ENCODE measurements at places on chromosomes 5 and 9.
A peak's percentile ranks its signal among the peaks of the same experiment; 100 is the strongest.

DNA sequence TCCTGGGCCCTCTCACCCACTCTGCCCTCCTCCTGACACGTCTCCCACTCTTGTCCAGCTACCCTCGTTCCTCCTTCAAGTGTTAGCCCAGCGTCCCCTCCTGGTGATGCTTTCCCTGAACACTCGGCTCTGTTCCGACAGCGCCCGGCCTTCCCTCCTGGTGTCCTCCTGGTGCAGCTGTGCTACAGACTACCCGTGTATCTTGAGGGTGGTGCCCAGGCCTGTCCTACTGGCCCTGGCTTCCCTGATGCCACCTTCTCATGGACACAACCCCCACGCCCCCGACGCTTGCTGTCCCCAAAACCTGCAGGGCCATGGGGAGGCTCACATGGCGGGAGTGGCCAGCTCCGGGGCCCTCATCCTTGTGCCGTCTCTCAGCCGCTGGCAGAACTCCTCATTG is 21.4 kb upstream of the SCGB3A1 start:
- no peak for DNase-seq

- DNase-seq: peak; percentile 86
Measured at GRCh38 chr9:83281306-83282255, 218.6 kb upstream of the RASEF start.

- peak; percentile 34 for DNase-seq
Measured at GRCh38 chr5:89128092-89128491, 245.1 kb upstream of the MEF2C start.

DNA sequence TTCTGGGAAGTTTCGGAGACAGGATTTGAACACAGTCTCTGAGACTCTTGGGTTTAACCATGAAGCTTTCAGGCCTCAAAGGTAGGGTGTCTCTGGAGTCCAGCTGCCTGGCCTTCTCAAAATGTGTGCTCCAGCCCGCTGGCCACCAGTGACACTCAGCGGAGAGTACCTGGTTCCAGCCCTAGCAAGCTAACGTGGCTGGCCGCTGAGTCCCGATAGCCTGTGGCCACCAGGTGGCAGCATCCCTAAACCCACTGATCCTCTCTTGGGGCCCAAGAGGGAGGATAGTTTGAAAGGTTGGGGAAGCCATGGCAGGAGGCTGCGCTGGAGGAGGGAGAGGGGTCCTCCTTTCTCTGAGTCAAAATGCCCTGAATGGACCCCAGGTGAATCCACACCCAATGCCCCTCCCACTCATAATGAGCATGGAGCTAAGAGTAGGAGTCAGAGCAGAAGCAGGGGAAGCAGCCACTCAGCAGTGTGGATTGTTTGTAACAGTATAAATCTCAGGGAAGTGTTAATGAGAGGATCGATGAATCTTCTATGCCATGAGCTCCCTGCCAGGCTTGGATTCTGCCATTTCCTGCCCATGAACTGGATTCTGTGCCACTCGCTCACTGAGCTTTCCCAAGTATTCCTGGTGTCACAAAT is 5.4 kb upstream of the TIFAB start:
- DNase-seq: peak; percentile 58

DNA sequence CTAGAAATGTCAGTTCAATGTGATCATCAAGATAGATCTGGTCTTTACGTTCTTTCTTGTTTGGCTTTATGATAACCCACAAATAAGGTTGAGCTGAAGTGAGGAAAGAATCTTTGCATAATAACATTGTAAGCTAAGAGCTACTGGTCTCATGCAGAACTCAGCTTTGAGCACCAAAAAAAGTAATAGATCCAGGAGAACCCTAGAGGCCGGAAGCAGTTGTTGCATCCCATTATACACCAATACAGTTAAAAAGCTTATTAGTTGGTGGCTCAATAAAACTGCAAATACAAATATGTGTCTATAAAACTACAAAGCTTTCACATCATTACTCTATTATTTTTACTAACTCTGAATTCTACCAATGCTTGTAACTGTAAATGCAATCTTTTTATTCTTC is 85.5 kb upstream of the NUDT12 start:
- no peak for DNase-seq

GRCh38 chr5:139019880-139020279 is 144.7 kb upstream of the LRRTM2 start:
- DNase-seq: no peak

DNA sequence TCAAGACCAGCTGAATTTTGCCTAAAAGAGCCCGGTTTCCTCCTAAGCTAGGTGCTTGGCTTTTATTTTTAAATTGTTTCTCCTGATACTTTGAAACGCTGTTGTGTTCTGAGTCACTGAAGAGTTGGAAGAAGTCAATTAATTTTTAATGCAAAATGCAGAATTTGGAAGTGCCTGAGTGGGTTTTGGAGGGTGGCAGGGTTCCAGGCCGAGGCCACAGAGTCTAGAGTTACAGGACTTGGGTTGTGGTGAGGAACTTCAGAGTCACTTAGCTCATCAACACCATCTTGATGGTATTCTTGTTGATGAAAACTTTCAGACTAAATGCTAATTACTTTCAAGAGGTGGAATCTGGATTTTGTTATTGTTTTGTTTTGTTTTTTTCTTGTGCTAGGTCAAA is 130.6 kb downstream of the PDZD2 start:
- DNase-seq: no peak

DNA sequence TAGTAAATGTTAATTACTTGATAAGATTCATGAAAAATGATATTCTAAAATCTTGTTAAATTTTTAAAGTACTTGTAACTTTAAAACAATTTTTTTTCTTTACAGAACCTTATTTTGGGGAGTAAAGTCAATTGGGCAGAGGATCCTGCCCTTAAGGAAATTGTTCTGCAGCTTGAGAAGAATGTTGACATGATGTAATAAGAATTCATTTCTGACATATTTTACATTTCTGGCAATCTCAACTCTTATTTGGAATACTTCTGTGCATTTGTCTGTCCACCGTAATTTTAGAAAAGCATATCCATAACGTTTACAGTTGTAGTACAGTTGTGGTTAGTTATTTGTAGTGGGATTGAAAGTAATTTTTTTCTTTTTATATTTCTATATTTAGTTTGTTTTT is 20.2 kb downstream of the CENPH start:
- DNase-seq: no peak

GRCh38 chr5:178595150-178595549 is 5.0 kb upstream of the COL23A1 start:
- DNase-seq: no peak

DNA sequence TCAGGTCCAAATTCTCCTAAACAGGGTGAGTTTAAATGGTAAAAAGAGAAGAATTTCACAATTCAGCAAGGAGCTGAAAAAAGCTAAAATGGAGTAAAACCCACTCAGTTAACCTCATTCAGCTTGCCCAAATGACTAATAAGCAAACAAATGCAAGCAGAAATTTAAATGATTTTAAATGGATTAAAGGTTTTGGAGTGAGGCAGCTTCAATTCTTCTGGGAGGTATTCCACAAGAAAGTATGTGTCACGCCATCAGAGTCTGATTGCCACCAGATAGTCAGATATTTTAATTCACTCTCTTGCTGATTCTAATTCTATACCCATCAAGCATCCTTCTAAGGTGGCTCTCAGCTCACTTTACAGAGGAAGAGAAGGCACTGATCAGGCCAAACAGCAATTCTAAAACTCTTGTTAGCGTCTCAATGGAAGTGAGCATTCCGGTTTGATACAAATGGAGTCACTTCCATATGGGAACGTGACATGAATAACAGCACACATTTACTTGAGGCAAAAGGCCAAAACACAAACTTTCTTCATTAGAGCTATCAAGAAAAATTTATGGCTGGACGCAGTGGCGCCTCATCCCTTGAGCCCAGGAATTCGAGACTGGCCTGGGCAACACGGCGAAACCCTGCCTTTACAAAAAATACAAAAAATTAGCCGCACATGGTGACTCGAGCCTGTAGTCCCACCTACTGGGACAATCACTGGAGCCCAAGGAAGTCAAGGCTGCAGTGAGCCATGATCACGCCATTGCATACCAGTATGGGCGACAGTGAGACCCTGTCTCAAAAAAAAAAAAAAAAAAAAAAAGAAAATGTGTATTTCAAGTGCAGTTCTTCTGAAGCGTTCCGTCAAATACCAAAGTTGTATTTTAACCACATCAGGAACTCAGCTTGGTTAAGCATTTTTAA is 2.0 kb downstream of the CLK4 start:
- peak; percentile 53 for DNase-seq

DNA sequence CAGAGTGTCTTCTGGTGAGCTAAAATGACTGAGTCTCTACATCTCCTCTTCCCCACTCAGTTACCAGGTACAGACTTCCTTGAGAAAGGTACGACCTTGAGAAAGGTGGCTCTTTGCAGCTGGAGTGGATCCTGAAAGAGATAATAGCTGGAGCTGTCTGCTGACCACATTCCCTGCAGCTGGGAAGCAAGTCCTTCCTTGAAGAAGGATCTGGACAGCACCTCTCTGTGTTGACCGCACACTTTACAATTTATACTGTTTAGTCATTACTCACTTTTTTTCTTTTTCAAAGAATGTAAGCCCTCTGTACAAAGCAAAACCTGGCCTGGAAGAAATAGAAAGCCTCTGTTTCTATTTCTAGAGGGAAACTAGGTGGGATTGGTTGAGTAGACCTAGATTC is 148.8 kb downstream of the MACIR start:
- DNase-seq: no peak

- DNase-seq: peak; percentile 91
Measured at GRCh38 chr5:177311723-177312648, at the start of gene MXD3. TSS of gene MXD3 (minus strand) at chr5:177311898. CDS start at chr5:177311830, 68 bp downstream.

- no peak for DNase-seq
Measured at GRCh38 chr9:81071108-81071507, 618.2 kb downstream of the TLE1 start.

- DNase-seq: no peak
Measured at GRCh38 chr5:51156222-51156621, 227.0 kb upstream of the ISL1 start.

GRCh38 chr5:179967489-179967888 is 59.8 kb upstream of the TBC1D9B start:
- no peak for DNase-seq
